ENCODE measurements at places on chromosomes 13 and 19. TPM values are rescaled to one million over a fixed set of nuclear protein-coding genes. Genes with fewer than 3 reads are reported as not detected.

The POLR1D gene
- total RNA-seq = 139 TPM

The GJB2 gene
- total RNA-seq = 0.72 TPM

The MIR17HG gene
- total RNA-seq = not detected

The CDC42EP5 gene
- 0.83 TPM for total RNA-seq
